A549 (cell line): ENCODE measurements at places on chromosomes 13 and 19.
A peak's percentile ranks its signal among the peaks of the same experiment; 100 is the strongest.

DNA sequence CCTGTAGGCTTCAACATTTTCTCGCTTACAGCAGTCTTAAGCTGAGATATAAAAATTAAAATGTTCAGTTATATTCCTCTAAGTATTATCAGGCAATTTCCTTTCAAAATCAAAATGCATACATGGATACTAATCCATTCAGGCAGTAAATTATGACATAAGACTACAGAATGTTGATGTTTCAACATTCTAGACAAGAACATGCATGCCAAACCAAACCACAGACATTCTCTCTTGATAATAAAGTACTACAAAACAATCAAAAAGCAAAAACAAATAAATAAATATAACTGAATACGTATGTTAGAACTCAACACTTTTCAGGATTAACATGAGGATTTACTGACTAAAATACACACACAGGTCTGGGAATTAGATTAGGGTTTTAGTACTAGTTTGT, 7.7 kb downstream of the DIS3 start:
- no peak for DNase-seq

DNA sequence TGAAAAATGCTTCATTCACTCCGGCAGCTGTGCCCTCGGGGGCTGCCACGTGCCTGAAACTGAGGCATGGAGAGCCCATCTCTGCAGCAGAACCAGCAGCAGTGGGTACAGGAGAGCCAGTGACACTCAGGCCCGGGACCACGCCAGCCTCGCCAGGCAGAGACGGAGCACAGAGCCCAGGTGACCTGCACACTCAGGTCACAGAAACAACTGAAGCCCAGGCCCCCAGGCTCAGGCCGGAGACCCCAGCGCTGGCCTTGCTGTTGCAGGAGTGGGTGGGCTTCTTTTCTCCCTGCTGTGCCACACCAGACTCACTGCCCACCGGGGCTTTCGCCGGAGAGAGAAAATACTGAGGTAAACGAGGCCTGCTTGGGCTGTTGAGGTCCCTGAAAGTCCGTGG, 117.3 kb downstream of the SOX1 start:
- DNase-seq, result no peak

GRCh38 chr13:32905864-32906180, 110.4 kb upstream of the KL start:
- DNase-seq, result no peak

DNA sequence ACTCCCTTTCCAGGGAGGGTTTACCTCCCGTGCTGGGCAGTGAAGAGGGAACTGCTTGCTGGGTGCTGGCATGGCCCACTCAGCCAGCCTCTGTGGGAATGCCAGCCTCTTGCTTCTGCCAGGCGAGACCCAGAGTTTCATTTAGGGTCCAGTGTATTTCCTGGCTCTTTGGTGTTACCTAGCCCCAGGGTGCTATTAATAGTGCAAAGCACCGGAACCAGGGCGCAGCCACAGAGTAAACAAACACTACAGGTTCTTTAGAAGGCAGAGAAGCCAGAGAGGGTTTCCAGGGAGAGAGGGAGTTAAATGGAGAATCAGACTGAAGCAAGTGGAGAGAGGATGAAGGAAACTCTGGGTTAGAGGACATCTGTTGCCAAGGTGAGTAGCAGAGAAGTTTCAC, 74.9 kb upstream of the SPATA13 start:
- no peak for DNase-seq

GRCh38 chr13:66553391-66553790, 676.7 kb downstream of the PCDH9 start:
- no peak for DNase-seq

- DNase-seq, result no peak
Measured at GRCh38 chr13:24306632-24307031, 2.7 kb upstream of the C1QTNF9 start.

DNA sequence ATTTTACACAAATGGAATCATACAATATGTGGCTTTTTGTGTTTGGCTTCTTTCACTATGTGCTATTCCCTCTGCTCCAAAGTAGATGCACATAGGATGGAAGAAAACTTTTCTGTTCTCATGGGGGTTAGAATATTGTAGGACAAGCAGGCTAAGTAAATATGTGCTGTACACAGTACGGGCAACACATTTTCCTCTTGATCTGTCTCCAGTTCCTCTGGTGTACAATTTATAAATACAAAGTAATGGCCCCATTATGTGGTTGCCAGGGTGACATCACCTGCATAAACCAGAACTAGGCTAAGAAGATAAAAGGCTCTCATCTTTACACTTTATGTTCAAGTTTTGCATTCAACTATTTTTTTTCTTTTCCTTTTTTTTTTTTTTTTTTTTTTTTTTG, 41.0 kb upstream of the SOX21 start:
- DNase-seq, result no peak

DNA sequence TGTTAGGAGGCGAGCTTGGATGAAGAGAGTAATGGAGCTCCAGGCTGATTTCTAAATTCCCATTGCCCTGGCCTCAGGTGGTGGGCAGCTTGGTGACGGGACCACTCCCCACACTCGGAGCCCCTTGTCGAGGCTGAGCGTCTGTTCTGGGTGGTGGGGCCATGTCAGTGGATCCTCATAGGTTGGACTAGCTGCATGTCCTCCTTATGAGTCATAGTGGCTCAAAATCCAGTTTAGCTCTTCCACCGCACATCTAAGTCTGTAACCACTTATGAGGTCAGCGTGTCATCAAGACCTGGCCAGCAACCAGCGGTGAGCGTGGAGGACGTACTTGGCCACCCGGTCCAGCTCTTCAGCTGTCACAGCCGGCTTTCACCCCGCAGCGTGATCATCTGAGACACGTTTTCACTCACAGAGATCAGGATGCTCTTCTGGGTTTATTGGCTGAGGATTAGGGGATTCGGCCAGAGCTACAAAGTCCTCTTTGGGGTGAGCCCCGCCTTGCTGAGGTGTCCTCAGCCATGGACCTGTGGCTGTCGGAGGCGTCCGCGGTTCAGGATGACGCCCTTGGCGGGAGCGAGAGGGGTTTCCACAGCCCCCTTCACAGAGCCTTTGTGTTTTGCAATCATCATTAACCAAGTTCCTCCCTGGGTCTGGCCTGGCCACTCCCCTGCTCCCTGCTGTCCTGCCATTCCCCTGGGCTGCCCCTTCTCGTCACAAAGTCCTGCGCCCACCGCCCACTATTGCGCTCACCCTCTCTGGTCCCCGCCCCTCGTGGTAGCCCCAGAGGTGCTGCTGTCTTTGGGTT, 41.9 kb downstream of the ADPRHL1 start:
- DNase-seq, result peak; percentile 63

GRCh38 chr13:48652851-48653471, 768 bp upstream of the CYSLTR2 start:
- no peak for DNase-seq

GRCh38 chr13:97630725-97631124, 196.8 kb downstream of the RAP2A start:
- no peak for DNase-seq

GRCh38 chr19:3383121-3383722, 16.8 kb downstream of the NFIC start:
- no peak for DNase-seq

- no peak for DNase-seq
Measured at GRCh38 chr19:18439025-18439909, 1.3 kb upstream of the ISYNA1 start.

DNA sequence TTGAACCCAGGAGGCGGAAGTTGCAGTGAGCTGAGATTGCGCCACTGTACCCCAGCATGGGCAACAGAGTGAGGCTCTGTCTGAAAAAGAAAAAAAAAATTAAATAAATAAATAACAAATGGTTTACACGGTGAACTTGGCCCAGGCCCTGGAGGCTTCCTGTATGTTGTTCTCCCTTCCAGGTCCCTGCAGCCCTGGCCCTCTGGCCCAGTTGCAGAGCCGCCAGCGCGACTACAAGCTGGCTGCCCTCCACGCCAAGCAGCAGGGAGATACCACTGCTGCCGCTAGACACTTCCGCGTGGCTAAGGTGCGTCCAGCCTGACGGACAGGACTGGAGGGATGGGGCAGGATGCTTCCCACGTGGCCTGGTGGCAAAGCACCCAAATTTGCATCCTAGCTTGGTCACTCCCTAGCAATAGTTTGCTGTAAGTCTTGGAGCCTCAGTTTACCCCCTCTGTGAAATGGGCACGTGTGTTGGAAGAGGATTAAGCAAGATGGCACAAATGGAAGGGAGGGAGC, 11.9 kb downstream of the CC2D1A start:
- DNase-seq, result no peak

DNA sequence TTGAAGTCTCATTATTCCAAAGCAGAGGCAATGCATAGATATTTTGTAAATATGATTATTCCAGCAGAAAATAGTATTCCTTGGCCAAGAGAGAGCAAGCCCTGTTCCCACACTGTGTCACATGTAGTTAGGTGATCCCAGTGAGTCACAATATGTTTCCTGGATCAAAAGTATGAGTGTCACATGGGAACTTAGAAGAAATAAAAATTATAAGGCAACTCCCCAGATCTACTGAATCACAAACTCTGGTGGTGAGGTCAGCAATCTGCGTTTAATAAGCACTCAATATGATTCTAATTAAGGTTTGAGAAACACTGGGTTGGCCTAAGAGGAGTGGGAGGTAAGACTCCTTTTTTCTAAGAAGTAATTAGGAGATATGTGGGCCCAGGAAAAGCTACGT, 1504.5 kb upstream of the PCDH20 start:
- DNase-seq, result no peak

- no peak for DNase-seq
Measured at GRCh38 chr19:19004144-19004543, 29.2 kb downstream of the SUGP2 start.

GRCh38 chr13:50599927-50600326, 243.6 kb downstream of the DLEU7 start:
- no peak for DNase-seq

- no peak for DNase-seq
Measured at GRCh38 chr19:40907968-40908735, 26.1 kb upstream of the CYP2A7 start.

- DNase-seq, result no peak
Measured at GRCh38 chr13:48437371-48437770, 24.5 kb upstream of the LPAR6 start.

DNA sequence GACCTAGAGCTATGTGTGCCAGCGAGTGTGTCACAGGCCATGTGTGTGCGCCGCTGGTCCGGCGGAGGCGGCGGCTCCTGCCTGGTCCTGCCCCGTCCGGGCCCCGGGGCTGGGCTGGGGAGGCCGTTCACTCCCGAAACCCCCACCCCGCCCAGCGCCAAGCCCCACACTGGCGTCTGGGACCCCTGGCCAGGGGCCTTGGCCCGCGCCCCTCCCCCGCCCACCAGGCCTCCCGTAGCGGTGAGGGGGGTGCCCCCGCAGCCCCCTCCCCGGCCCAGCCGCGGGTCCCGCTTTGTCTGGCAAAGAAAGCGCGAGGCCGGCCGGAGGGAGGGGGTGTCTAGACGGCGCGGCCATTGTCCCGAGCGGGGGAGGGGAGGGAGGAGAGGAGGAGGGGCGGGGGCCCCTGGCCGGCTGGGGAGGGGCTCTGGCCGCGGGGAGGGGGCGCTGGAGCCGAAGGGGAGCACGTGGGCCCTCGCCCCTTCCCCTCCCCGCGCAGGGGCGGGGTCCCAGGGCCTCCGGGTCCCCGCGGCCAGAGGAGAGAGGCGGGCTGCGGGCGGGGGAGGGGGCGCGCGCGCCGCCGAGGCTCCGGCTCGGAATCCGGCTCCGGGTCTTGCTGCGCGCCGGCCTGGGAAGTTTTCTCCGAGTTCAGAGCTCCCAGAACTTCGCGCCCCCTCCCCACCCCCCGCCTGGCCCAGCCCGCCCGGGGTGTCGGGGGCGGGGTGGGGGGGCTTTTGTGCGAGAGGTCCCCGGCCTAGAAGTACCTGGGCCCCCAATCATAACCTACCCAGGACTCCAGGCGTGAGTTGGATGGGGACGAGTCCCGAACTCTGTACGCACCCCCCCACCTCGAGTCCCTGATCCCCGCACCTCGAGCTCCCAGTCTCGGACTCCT, 888 bp downstream of the NOTCH3 start:
- no peak for DNase-seq

DNA sequence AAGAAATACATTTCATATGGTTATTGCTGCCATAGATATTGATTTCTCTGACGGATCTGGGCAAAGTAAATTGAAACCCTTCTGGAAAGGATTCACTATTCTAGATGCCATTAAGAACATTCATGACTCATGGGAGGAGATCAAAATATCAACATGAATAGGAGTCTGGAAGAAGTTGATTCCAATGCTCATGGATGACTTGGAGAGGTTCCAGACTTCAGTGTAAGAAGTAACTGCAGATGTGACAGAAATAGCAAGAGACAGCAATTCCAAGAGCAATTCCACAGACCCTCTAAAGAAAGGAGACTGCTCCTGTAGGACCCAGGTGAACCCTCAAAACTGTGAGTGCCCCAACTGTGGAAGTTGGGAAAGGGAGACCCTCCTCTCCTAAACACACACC, 30.9 kb upstream of the KCTD12 start:
- no peak for DNase-seq

GRCh38 chr13:90723381-90723780, 624.1 kb upstream of the MIR17HG start:
- no peak for DNase-seq

- no peak for DNase-seq
Measured at GRCh38 chr19:13583114-13583513, 76.8 kb upstream of the CACNA1A start.

- DNase-seq, result no peak
Measured at GRCh38 chr13:93620181-93620765, 393.7 kb downstream of the GPC6 start.

DNA sequence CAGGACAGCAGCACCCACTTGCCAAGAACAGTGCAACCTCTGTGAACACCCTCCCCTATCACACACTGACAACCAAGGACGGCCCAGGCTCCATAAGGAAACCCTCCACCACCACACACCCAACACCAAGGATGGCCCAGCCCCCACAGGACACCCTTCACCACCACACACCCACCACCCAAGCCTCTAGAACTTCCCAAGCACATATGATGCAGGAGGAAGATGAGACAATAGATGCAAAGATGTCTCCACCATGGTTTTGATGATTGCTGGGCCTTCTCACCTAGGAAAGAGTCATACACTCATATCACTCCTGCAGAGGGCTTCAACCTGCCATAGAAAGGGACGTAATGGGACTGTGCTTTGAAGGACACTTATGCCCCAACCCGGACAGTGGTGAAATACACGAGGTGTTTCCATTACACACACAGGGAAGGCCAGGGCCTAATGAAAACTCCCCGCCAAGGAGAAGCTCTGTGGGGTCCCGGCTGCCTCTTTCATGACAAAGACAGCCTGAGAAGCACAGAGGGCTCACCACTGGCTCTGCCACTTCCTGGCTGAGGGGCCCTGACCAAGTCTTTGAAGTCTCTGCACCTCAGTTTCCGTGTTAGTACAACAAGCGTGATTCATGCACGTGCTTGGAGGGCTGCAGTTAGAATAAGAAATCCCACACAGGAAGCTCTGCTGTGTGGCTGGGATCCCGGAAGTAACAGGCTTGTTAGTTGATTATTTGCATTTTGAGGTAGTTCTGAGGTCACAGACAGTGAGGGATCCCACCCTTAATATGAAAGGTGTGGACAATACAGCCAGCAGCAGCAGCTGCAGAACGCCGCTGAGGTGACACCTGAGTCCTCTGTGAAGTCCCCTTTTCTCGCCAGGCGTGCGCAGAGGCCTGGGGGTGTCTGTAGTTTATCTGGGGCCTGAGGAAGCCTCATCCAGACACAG, 61.9 kb upstream of the ATP12A start:
- no peak for DNase-seq
